Kidney epithelial cell (primary cell): ENCODE measurements at places on chromosomes 6 and 20. TPM values are rescaled to one million over a fixed set of nuclear protein-coding genes. Genes with fewer than 3 reads are reported as not detected.

- DNase-seq: no peak
Observed at GRCh38 chr6:28522594-28523240, 3.0 kb upstream of the GPX5 start.

GRCh38 chr6:121434037-121434770 is 1.2 kb upstream of the GJA1 start:
- no peak for DNase-seq

DNA sequence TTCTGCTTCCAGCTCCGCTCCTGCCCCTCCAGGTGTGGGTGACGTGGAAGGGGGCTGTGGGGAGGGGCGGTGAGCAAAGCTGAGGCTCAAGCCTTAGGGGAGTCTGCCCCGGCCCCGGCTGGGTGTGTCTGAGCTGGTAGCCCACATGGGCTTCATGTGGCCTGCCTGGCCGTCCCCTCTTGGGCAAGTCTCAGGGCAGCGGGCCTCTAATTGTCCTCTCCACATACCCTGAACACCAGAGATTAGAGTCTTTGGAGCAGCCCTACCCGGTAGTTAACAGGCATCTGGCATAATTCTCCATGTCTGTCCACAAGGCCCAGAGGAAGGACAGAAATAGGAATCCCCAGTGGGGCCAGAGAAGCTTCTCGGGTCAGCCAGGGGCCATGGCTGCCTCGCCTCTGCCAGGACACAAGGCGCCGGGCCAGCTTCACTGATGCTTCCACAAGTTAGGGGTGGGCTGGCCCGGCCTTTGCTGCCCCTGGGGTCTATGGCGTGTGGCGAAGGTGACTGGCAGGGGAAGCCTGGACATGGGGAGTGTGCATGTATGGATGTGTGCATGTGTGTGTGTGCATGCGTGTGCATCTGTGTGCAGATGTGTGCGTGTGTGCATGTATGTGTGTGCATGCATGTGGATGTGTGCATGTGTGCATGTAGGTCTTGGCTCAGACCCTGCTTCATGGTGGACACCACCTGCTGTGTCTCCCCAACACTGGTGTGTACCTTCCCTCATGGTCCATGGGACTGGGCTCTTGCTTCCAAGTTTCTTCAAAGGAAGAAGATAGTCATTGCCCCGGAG is 24.0 kb downstream of the FRMD1 start:
- DNase-seq: no peak

DNA sequence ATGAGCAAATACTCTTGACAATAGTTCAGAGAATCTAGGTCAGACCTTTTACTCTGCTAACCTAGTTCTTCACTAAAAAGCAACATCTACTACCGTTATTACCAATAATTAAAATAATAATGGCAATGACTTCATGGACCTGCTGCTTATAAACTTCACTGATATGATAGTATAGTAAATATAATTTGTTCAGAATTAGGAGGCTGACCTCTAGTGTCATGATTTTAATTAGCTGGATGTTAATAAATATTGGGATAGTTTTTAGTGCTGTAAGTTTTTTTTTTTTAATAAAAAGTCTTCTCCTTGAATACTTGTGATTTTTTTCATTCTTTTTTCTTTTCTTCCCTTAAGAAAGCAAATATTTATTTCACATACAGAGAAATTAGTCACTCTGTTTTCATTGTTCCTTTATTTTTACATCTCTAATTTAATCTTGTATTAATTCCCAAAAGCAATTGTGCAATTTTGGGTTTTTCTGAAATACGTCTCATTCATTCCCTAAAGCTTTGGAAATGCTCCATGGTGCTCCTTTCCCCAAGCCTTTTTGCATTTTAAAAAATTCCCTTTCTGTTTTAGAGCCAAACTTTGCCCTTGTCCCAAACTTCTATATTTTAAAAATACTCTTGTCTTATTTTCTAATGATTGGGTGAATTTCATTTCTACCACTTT is 46.6 kb upstream of the UST start:
- DNase-seq: no peak

- DNase-seq: no peak
Observed at GRCh38 chr6:118875672-118876071, 18.3 kb upstream of the ASF1A start.

GRCh38 chr6:170225852-170226417 is 64.9 kb downstream of the DLL1 start:
- DNase-seq: no peak

DNA sequence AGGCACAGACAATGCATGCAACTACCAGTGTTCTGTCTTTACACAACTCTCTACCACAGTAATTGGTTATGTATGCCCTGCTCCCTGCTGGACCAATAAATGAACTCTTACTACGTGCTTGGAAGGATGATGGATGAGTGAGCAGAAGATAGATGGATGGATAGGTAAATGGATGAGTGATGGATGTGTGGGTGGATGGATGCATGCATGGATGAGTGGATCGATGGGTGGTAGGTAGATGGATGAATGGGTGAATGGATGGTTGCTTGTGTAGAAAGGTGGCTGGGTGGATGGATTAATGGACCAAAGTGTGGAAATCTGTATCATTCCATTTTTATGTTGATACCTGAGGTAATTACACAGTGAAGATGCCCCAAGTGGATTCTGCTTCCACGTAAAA is 10.1 kb upstream of the TRAM2 start:
- DNase-seq: no peak

DNA sequence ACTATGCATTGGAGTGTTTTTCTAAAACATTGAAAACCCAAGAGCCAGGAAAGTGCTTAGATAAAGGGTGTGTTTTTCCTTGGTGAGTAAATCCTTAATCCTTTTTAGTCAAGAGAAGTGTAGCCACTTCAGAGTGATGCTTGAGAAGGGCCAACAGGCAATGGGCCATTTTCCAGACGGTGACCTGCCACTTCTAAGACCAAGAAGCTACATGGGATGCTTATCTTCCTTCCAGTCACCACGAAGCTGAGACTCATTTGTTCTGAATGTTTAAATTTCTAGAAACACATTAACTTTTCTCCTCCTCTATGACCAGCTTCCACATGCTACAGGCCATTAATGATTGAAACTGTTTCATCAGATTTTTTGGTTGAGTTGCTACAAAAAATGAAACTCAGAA is 34.4 kb upstream of the NHSL1 start:
- no peak for DNase-seq

DNA sequence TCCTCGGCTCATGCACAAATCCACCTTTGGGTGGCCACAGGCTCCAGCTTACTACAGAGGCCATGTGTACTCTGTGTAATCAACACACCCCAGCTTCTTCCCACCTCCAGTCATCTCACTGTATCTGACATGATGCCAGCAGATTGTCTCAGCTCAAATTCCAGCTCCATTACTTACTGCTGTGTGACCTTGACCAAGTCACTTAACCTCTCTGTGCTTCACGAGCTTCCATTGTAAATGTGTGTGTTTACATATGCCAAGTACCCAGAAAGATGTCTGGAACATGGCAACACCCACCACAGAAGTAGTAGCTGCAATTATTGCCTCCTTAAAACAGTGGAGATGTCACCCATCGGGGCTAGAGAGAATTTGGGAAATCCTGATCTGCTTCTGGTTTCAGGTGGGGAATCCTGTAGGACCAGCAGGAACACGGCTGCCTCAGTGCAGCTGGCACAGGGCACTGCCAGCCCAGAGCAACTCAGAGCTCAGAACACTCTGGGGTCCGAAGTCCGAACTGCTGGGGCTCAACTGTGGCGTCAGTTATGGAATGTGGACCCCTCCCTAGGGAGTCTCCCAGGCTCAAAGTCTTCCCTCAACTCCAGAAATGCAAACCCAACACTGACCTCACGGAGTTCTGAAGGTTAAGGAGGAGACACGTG is 21.2 kb upstream of the HLA-B start:
- DNase-seq: no peak

- no peak for DNase-seq
Observed at GRCh38 chr20:35586751-35587425, 28.7 kb upstream of the SPAG4 start.

- no peak for DNase-seq
Observed at GRCh38 chr6:37171201-37171969, 1.4 kb downstream of the PIM1 start.

DNA sequence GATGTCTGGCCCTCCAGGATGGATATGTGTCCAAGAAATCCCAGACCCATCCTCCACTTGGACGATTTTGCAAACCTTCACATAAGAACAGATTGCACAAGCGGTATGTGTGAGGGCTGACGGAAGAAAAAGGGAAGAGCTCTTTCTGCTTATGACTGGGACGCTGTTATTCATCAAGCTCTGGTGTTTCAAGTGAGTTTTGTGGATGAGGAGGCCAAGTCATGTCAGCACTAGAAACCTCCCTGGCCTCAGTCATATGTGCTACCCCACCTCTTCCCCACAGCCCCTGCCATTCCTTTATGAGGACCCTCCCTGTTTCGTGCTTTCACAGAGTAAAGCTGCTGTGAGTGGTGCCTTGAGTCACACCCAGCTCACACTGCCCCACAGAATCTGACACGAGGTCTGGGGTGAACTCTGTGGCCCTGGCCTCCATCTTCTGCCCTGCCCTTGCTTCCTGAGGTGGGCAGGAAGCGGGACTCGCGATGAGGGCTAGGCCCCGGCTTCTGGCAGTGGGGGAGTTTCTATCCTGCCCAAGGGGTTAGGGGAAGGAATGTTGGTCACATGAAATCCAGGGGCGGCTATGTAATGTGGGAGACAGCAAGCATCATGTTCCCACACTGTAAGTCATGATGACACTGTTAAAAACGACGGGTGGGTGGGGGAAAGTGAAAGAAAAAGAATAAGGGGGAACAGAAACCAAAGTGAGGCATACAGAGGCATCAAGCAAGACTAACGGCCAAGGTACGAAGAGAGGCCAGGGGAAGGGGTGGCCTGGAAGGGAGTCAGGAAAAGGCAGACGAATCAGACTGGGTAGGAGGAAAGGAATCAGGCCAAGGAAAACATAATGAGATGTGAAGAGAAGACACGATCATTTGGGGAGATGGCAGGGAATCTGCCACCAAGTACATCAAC is 78.1 kb downstream of the PRDM1 start:
- no peak for DNase-seq

GRCh38 chr6:16818992-16819626 is 57.8 kb upstream of the ATXN1 start:
- no peak for DNase-seq

DNA sequence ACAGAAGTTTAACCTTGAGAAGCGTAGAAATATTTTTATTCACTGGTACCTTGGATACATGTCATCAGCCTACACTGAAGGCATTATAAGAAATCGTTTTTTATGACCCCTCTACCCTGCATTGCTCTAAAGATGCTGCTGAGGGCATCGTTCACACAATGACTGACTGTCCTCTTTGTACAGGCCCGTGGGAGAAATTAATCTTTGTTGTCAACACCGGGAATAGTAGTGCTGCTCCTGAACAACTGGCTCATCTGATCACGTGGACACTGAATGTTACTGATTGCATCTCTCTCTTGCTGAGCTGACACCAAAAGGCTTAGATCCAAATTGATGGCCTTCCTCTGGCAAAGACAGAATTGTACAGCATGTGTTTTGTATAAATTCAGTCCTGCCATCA is 157.1 kb upstream of the SMLR1 start:
- DNase-seq: no peak

DNA sequence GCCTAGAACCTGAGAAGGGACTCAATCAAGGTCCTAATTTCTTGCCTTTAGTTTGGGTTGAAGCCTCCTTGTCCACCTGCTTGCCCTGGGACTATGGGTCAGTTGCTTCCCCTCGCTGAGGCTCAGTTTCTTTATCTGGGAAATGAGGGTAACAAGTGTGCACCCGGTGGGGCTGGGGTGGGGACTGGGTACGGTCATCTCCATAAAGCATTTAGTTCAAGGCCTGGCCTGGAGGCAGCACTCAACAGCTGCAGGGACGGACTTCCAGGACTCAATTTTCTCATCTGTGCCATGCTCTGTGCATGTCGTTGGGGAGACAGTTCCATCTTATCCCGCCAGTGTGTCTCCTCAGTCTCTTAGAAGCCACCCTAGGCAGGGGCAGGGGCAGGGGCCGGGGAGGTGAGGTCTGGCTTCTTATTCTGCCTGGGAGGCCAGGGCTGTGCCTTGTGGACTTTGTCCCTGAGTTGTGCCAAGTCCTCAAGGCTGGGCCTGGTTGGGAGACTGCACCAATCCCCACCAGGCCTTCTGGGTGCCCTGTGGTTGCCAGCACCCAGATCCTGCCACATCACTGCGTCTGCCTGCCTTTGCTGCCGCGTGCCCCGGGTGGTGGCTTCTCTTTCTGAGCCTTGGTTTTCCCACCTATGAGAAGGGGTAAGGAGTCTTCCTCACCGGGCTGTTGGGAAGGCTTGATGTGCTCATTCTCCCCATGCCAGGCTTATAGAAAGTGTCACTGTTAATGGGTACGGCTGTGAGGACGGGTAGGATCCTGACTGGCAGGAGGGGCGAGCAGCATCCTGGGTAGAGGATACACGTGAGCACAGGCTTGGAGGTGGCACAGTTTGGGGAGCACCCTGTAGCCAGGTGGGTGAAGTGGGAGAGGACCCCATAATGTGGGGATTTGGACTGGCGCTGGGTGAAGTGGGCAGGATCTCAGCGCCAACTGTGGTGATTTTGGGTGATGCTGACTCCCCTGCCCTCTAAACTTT is 8.6 kb downstream of the SRC start:
- DNase-seq: no peak

DNA sequence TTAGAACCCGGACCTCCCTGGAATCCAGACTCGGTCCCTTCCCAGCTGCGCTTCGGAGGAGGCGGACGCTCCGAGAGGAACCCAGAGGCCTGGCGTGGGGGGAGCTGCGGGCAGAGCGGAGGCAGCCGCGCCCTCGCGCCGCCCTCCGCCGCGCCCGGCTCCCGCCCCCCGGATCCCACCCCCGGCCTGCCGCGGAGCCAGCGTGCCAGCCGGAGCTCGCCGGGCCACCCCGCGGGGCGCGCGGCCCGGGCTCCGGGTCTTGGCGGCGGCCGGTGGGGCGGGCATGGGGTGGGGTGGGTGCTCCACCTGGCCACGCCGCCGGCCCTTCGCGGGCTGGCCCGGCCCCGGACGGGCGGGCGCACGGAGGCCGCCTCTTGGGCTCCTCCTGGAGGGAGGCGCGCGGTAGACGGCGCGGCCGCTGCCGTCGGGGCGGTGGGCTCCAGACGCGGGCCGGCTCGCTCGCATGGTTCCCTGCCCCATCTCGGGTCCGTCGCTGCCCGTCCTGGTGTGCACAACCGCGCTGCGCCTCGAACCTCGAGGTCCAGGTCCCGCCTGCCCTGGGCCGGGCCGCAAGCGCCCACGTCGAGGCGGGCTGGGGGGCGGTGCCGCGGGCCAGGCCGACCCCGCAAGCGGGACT is 592 bp upstream of the CDYL start:
- DNase-seq: no peak

Gene EYA4
- total RNA-seq: 0.58 and 1.8 TPM in 2 replicates

Gene ENPP3
- not detected in 2 replicates for total RNA-seq

Gene ZNF334
- 7.8 and 8.0 TPM in 2 replicates for total RNA-seq

Gene ISM1
- total RNA-seq: 0.27 TPM in 1 of 2 replicates, not detected in the other

Gene HTR1E
- total RNA-seq: not detected in 2 replicates
